ENCODE measurements at places on chromosomes 7 and 10. TPM values are rescaled to one million over a fixed set of nuclear protein-coding genes. Genes with fewer than 3 reads are reported as not detected.
A peak's percentile ranks its signal among the peaks of the same experiment; 100 is the strongest.

DNA sequence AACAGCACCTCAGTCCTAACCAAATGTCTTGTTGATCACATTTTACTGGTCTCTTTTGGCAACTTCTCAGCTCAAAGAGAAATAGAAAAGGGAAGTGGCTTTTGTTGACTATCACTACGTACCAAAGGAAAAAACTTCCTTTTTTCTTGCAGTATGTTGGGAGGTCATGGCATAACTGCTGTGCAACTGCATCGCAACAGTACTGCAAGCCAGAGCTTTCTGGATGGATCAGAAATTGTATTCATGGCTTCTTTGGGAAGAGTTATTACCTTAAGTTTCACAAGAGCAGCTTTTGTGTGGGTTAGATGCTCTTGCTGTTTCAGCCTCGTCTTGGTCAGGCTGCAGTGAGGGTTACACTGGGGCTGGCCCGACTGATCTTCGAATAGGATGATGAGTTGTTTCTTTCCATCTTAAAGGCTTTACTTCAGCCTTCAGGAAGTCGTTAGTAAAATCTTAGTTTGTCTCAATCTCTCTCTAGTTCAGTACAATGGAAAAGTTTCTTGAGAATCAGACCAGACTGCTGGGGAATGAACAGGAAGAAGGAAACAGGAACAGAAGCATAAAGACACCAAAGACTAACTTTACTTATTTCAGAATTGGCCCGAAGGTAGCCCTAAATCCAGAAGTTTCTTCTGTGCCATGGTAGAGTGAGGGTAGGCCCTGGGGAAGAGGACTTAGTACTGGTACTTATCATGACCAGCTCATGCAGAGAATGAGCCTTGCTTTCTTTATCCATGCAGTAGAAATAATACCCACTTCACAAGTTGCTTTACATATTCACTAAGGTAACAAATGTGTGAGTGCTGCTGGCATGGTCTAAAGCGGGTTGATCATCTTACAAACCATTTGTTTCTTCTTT is 153.6 kb downstream of the CELF2 start:
- DNase-seq = no peak

- no peak for DNase-seq
Measured at GRCh38 chr10:131056781-131057180, 254.7 kb downstream of the TCERG1L start.

DNA sequence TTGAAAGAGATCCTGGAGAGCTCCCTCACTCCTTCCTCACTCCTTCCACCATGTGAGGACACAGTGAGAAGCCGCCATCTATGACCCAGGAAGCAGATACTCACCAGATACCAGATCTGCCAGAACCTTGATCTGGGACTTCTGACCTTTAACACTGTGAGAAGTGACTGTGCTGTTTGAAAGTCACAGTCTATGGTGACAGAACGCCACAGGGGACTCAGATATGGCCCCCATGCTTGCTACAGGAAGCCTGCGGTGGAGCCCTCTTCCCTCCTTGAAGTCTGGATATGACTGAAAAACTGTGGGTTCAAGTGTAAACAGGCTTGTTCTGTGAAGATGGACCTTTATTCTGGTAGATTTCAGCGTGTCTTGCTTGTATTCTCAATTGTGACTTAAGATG is 297.8 kb downstream of the KLF6 start:
- no peak for DNase-seq

- DNase-seq = no peak
Measured at GRCh38 chr10:114822444-114823076, 980 bp downstream of the FHIP2A start.

DNA sequence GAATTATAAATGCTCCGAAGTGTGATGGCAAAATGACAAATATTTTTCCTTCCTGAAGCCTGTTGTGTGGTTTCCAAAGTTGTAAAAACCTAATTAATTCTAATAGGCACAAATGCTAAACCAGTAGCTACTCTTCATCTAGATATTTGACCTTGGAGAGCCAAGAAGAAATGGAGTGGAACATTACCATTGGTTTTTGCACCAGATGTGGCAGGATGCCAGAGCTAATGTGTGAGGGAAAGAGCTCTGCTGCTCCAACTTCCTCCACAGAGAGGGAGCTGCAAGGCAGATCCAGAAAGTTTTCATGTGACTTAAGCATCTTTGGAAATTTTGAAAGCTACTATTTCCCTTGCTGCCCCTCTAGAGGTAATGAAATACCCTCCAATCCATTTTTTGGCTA is 65.1 kb upstream of the HPS1 start:
- no peak for DNase-seq

- DNase-seq = no peak
Measured at GRCh38 chr10:14453593-14453992, 122.9 kb upstream of the FRMD4A start.

DNA sequence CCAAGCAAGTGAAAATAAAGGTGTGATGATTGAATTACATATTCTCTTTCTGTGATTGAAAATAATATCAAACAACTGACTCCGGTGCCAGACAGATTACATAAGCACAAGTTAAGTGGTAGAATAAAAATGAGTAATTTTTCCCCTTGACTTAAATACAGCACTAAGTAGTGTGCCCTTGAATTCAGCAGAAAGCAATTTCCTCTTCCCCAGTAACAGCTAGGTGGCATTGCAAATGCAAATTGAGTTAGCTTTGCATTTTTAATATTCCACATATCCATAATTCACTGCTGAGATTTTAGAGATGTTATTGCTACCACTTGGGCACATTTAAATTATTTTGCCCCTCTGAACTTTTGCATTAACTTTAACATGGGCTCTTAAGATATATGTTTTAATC is 89.8 kb upstream of the NPVF start:
- no peak for DNase-seq

GRCh38 chr10:71623098-71623985 is 96.2 kb downstream of the C10orf105 start:
- DNase-seq = no peak

DNA sequence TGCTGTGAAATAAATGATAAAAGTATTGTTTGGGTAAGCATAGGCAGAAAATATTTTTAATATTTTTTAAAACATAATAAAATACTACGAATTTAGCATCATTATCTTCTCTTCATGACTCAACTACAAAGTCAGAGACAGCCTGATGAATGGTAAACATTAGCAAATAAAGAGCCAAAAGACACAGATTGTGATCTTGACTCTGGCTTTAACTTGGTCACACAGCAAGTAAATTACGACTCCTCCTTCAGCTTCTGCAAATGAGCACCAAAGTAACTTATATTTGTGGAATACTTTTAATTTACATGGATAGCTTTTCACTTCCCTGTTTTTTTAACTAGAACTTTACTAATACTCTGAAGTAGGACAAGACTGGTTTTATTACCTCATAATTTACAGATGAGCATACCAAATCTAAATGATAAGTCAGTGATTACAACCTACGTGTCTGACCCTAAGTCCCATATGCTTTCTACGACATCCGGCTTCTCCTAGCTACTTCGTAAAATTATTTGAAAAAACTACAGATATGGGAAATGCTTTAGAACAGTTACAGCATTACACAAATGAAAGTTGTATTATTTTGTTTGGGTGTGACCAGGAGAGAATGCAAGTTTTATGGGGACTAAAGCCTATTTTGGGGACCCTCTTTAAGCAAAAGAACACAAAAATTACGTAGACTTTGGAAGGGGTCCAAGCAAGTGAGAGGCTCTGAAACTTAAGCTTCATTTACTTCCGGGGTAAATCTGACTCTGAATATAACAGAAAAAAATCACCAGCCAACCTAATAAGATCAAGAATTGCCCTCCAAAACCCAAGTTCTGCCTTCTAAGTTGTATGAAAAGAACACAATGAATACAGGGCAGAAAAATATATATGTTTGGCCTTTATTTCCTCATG is 133.8 kb downstream of the CPEB3 start:
- no peak for DNase-seq

- no peak for DNase-seq
Measured at GRCh38 chr10:80075781-80076180, 2.7 kb upstream of the TMEM254 start.

- DNase-seq = no peak
Measured at GRCh38 chr10:22244001-22244400, 26.2 kb upstream of the EBLN1 start.

- no peak for DNase-seq
Measured at GRCh38 chr7:37448011-37448635, 541 bp downstream of the ELMO1 start.

- no peak for DNase-seq
Measured at GRCh38 chr10:125691160-125691981, 8.4 kb upstream of the TEX36 start.

DNA sequence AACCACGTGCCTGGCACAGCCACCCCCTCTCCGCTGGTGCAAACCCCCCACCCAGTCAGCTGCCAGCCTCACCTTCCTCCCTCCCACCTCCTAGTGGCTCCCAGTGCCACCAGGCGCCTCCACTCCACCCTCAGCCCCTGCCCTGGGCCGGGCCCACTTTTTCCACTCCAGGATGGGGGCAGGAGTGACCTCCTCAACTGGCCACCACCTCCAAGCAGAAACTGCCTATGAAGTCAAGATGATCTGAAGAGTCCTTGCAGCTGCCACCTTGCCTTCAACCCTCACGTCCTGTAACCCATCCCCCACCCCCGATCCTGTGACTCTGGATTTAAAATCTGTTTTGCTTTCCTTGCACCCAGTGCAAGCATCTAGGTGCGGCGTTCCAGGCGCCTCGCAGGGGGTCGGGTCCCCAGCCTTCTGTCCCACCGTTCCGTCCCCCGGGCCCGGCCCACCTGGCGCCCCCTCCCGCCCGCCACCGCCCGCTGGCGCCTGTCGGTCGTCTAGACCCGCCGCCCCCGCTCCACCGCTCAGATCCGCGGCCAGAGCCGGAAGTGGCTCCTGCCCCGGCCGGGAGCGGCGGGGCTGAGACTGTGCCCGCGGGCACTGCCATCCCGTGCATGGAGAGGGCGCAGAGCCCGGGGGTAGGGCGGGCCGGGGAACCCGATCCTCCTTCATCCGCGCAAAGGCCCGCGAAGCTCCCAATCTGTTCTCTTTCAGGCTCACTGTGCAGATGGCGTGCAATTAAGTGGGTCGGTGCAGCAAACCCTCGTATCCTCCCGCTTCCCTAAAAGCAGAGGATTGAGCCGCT is 51.2 kb upstream of the GTF2I start:
- peak; percentile 62 for DNase-seq

DNA sequence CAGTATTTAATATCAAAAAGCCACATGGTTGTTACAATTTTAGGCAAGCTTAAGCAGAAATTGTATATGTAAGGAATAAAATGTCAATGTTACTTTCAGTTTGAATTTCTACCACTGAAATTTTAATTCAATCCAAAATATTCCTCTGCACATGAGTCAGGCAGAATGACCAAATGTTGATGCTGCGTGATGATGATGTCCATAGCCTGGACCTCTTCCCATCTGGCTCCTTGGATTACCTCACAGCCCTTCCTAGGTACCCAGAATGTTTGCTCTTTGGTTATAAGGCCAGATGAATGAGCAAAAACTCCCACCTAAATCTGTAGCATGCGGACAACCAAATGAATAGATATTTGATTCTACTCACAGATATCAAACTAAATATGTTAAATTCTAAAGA is 258.3 kb upstream of the IMMP2L start:
- no peak for DNase-seq

DNA sequence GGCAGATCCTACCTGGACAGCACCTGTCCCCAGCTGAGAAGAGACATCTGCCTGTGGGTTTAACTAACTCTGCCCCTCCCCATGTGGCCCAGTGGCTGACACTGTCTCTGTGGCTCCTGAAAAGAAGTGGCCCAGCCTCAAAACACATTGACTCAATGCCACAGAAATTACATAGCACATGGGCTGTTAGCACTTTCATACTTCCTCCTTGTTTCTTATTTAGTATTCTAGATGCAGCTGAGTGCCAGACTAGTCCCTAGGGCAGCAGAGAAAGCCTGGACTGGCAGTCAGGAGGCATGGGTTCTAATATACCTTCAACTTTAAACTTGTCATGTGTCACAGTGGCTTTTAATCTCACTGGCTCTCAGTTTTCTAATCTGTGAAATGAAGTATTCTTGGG is 171.0 kb downstream of the TRIL start:
- no peak for DNase-seq

DNA sequence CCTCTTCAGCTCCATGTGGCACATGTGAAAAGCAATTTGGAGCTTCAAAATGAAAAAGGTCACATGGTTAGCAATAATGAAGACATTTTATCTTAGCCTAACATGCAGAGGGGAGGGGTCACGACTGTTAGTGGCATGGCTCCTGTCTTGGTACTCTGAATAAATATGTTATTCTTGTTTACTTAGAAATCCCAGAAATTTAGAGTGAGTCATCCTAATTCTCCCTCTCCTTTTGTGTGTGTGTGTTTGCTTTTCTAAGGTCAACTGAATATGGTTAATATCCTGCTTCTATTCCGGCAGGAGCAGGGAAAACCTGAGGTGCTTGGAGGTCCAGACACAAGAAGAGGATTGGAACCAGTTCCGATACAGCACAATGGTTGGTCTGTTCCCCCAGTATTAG is 17.6 kb downstream of the BCCIP start:
- no peak for DNase-seq

DNA sequence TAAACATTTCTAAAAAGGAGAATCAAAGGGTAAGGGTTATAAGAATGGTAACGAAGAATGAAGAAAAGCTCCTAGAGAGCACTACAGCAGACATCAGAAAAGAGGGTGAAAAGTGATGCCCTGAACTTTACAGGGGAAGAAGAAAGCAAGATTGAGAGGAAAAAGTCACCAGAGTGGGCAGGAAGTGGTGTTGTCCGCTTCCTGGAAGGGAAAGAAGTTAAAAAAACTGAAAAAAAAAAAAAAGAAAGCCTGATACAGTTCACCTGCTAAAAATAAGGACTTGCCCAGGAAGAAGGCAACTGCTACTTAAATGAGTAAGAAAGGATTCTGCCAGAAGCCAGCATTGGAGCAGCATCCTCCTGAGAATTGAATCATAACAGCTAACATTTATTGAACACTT is 330.1 kb upstream of the PHF14 start:
- peak; percentile 33 for DNase-seq

GRCh38 chr10:116836902-116837523 is 12.3 kb upstream of the ENO4 start:
- DNase-seq = no peak

DNA sequence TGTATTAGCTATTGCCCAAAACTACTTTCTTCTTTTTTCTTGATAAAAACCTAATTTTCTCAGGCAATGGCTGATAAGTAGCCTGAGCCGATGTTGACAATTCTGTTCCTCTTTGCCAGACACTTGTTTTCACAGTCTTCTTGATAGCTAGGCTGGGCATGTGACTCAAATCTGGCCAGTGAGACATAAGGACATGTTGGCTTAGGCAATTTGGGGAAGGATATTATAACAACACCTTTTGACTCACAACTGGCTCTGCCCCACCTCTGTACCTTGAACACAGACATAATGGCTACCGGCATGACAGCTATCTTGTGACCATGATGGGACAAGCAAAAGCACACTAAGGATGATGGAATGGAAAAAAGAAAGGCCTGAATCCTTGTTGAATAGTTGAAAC is 72.9 kb upstream of the GPR22 start:
- DNase-seq = no peak

- no peak for DNase-seq
Measured at GRCh38 chr10:115861864-115862263, 411.1 kb downstream of the GFRA1 start.

- DNase-seq = no peak
Measured at GRCh38 chr7:137399827-137400823, 56.6 kb upstream of the PTN start.

The ICA1 gene
- total RNA-seq = 2.4 TPM

The PTN gene
- not detected for total RNA-seq

The PLAU gene
- total RNA-seq = 0.61 TPM

The MYPN gene
- not detected for total RNA-seq

The MSMB gene
- not detected for total RNA-seq

The RFC2 gene
- 56.6 TPM for total RNA-seq

The SLC18A2 gene
- 0.17 TPM for total RNA-seq

The EBF3 gene
- total RNA-seq = not detected

The PTPRN2 gene
- 4.5 TPM for total RNA-seq

The NUTM2B gene
- total RNA-seq = 1.8 TPM

The UNCX gene
- total RNA-seq = not detected

The HTR7 gene
- total RNA-seq = not detected
